ENCODE measurements at places on chromosomes 2 and 18.

DNA sequence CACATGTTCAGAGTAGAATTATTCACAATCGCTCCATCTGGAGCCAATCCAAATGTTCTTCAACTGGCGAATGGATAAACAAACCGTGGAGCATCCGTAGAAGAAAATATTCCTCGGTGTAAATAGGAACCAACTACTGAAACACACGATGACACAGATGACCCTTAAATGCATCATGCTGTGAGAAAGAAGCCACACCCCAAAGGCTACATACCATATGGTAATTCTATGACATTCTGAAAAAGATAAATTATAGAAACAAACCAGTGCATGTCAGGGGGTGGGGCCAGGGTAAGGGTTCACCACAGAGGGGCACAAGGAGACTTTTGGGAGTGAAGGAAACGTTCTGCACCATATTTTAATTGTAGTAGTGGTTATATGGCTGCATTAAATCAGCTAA is 312.2 kb upstream of the SMIM21 start:
- no peak for DNase-seq

DNA sequence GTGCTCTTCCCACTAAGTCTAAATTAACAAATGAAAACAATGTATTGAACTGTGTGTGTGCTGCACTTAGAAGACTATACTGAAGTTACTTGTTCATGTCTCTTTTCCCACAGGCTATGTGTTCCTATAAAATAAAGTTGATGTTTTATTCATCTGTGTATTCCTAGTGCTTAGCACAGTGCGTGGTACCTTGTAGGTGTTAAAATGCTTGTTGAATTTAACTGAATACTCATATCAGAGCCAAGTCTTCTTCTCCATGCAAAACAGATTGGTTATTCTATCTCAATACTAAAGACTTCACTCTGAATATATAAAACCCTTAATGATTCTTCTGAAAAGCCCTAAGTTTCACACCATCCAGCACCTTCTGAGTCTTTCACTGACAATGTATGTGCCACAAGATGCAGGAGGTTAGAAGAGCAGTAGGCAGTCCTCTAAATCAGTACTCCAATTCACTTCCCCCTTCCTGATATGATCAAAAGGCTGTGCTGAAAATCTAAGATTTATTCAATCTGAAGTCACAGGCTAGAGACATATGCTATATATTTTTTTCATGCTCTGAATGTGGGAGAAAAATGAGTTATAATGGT is 231.7 kb upstream of the CCDC150 start:
- no peak for DNase-seq

DNA sequence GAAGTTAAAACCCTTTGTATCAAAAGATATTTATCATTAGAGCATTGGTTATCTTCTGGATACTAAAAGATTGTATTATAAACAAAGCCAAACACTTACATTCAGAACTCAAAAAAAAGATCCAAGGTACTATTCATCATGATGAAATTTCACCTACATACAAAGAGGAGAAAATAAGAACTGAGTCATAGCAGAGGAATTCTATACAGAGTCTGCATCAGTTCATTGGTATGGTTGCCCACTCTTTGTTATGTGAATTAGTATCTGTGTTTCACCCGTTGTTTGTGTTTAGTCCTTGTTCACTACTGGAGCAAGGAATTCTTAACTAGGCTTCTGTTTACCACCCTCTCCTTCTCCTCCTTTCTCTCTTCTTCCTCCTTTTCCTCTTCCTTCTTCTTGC is 157.9 kb downstream of the LNPK start:
- DNase-seq: no peak

- no peak for DNase-seq
Observed at GRCh38 chr2:202705446-202706020, 70.8 kb downstream of the FAM117B start.

- DNase-seq: no peak
Observed at GRCh38 chr2:199581935-199582360, 124.2 kb upstream of the SATB2 start.

GRCh38 chr2:128444121-128444771 is 125.6 kb upstream of the HS6ST1 start:
- no peak for DNase-seq

DNA sequence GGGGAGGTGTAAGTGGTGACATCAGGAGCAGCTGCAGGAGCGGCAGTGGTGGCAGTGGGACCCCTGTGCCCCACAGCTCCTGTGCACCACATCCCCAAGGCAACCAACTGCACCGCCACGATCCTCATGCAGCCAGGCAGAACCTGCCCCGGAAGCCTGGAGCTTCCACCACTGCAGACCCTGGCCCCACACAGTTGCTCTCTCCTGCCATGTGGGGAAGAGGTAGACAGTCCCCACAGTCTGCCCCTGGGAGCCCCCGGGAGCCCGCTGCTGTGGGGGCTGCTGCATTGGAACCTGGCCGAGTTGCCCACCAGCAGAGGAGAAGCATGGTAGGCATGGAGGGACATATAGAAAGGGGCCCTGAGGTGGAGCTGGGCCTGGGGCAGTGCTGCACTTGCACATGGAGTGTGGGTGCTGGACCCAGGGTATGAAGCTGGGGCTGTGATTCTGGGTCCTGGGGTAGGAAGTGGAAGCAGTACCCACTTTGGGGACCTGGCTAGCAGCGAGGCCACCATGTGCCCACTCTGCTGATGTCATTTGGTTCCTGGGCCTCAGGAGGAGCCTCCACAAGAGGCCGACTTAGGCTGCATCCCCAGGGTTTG is 623.3 kb upstream of the LRRTM4 start:
- no peak for DNase-seq

- no peak for DNase-seq
Observed at GRCh38 chr18:37754141-37754540, 188.5 kb upstream of the CELF4 start.

GRCh38 chr2:1548910-1549673 is 135.8 kb downstream of the TPO start:
- no peak for DNase-seq

GRCh38 chr2:237280939-237281338 is 133.0 kb downstream of the COL6A3 start:
- no peak for DNase-seq

DNA sequence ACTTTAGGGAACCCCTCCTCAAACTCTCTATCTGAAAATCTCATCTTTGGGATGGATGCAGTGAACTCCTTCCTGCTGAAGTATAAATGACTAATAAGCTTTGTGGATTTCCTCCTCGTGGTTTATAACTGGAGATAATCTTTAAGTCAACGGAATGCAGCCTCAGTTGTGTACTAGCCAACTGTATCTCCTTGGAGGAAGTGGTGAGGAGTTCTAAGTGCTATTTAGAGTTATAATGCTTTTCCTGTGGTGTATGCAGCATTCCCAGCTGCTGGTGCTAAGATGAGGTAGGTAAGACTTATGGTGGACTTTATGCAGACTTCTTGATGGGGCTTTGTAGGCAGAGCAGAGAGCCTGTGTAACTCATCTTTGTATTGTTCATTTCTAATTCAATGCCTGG is 90.9 kb downstream of the LYPD6B start:
- DNase-seq: no peak

DNA sequence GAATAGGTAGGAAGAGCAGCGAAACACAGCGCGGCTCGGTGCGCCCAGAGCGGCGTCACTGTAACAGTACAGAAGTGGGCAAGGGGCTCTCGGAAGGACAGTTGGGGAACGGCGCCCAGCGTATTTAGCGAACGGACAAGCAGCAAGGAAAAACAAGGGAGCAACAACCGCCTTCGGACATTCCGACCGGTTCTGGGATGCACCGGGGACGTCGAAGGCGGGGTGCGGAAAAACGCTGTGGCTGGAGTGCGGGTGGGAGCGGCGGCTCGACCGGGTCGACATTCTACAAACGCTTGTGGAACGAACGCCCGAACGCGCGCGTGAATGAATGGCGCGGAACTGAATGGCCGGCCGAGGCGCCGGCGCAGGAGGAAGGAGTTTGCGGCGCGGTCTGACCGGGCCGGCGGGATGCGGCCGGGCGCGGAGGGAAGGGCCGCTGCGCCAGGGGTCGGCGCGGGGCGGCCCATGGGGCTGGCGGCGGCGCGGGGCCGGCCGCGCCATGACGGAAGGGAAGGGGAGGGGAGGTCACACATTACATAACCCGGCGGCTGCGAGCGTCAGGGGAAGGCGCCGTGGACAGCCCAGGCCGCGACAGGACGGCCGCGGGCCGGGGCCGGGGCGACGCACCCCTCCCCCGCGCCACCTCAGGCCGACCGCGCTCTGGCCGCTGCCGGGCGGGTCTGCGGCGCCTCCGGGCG is 605 bp downstream of the REV1 start:
- DNase-seq: peak; percentile 84

- DNase-seq: no peak
Observed at GRCh38 chr2:60739156-60739555, 16.9 kb upstream of the PAPOLG start.

- DNase-seq: no peak
Observed at GRCh38 chr2:68736086-68736485, 1.5 kb downstream of the ARHGAP25 start.

GRCh38 chr18:43034683-43035500 is 80.6 kb downstream of the RIT2 start:
- DNase-seq: no peak

DNA sequence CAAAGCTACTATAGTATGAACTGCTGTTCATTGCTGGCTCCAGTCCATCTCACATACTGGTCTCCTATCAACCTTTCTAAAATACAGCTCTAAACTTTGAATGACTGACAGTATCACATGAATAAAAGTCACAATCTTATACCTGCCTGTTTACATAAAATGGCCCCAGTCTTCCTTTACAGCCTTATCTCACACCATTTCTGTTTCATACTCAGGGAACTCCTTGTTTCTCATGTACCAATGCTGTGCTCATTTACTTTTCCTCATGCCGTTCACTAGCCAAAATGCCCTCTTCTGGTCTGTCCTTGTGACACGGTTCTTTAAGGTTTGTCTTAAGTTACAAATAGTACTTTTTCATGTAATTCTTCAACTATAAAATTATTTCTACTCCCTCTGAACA is 6.2 kb downstream of the ATP5MC3 start:
- no peak for DNase-seq

GRCh38 chr2:48332286-48332685 is 197.7 kb upstream of the STON1 start:
- DNase-seq: no peak

GRCh38 chr2:135903650-135904049 is 27.4 kb upstream of the MCM6 start:
- no peak for DNase-seq

DNA sequence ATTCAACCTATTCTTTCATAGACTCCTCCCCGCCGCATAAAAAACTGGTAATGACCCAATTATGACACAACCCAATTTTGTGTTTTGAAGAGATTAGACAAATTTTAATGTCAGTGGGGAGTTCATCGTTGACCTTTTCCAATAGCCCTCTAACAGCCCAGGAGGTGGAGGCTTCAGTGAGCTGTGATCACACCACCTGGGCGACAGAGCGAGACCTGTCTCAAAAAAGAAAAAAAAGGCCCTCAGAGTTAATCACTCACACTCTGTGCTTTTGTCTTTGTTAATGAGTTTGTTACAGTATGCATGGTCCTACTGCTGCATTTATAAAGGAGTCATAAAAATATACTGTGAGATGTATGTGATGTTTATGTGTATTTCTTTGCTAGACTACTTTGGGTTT is 510.6 kb downstream of the CPS1 start:
- no peak for DNase-seq

DNA sequence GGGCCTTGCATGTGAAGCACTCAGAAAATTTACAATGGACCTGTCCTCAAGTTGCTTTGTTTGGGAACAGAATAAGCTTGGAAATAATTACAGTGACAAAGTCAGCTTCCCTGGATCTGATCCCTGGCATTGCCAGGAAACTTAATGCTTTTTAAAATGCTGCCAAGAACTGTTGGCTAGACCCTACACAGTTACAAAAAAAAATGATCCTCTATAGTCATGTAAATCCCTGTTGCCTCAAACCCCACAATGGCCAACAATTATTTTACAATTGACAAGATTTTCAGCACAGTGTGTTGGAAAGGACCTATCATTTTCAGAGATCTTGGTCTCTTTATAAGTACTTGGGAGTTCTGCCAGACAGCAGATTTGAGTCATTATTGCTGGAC is 470.4 kb upstream of the ACVR2A start:
- DNase-seq: no peak

- DNase-seq: peak; percentile 62
Observed at GRCh38 chr18:76495006-76495370, at the start of gene ZNF516. ZNF516 (minus strand) TSS chr18:76495242; CDS start chr18:76443054, 52,188 bp downstream.

GRCh38 chr2:115549611-115550130 is 1107.2 kb downstream of the DPP10 start:
- DNase-seq: no peak

DNA sequence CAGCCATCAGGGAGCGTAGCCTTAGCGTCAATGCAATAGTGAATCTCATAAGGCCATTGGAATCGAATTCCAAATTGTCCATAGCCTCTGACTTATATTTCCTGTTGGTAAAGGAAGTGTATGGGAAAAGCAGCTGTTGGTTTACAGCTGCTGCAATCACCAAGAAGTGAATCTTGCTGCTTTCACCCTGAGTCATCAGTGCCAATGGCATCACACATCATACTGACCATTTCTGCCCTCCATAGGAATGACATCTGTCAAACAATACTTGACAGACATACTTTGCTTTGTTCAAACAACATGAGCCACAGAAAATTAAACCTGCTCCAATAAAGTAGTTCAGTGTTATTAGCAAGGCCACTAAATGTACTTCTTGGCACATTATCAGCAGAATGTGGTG is 111.2 kb upstream of the KLHL29 start:
- no peak for DNase-seq

GRCh38 chr2:79849241-79849640 is 336.4 kb downstream of the CTNNA2 start:
- no peak for DNase-seq

DNA sequence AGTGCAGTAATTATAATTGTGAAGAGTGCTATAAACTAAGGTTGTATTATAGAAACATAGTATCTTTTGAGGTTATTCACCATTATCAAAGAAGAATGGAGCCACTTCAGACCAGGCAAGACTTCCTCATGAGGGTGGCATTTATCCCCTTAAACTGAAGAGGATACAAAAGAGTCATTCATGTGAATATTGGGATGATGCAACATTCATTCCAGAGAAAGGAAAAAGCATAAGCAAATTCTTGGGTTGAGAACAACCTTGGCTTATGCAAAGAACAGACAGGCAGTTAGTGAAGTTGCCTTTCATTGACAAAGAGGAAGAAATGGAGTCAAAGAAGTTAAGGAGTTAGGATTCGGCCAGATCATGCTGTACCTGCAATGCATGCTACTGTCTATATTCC is 682.5 kb downstream of the MBD2 start:
- no peak for DNase-seq

- DNase-seq: no peak
Observed at GRCh38 chr18:6412933-6413472, 1.7 kb downstream of the L3MBTL4 start.

GRCh38 chr2:241562269-241562891 is 3.8 kb downstream of the BOK start:
- no peak for DNase-seq

DNA sequence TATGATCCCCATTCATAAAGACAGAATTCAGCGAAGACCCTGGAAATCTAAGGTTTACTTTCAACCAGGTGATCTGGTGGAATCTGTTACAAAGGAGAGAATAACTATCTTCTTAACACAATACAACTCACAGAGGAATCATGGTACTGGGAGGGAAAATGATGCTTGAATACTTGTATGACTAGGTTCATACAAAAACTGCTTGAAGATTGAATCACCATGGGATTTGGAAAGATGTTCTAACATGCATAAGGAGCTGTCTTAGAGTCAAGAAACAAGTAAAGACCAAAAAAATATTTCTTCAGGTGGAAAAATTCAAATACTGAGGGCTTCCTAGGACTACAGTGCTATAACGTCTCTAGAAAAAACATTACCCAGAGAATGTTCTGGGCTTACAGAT is 32.2 kb downstream of the COL5A2 start:
- DNase-seq: no peak

GRCh38 chr18:23377669-23378301 is 75.3 kb upstream of the RIOK3 start:
- no peak for DNase-seq

Measured in adrenal gland (tissue), 19 donors.